Liver (tissue), 10 donors: ENCODE measurements at places on chromosomes 4 and X. TPM values are rescaled to one million over a fixed set of nuclear protein-coding genes. Genes with fewer than 3 reads are reported as not detected.
A peak's percentile ranks its signal among the peaks of the same experiment; 100 is the strongest.

GRCh38 chrX:118807151-118808017, 16.2 kb upstream of the ZCCHC12 start:
- peak; percentile 34 for DNase-seq

- no peak for DNase-seq
Observed at GRCh38 chrX:130114141-130114588, 3.9 kb upstream of the ELF4 start.

GRCh38 chr4:112982680-112983079, 66.8 kb upstream of the ANK2 start:
- DNase-seq, result no peak

GRCh38 chr4:66048861-66049260, 378.6 kb upstream of the EPHA5 start:
- DNase-seq, result no peak

DNA sequence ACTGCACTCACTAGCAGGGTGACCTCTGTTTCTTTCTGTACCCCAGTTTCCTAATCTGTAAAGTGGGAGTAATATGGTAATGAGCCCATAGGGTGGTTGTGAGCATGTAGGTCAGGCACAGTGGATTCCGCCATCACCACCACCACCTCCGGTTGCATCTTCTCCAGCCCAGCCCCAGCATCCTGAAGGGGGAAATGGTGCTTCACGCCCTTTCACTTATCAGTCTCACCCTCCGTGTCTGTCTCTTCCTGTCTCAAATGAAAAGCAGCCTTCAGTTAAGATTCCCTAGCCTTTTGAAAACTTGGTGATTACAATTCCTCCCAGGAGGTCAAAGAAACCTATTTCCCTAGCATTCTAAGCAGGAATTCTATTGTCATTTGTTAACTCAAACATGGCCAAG, 16.9 kb upstream of the XPNPEP2 start:
- no peak for DNase-seq

- DNase-seq, result no peak
Observed at GRCh38 chr4:18850867-18851266, 829.3 kb upstream of the LCORL start.

DNA sequence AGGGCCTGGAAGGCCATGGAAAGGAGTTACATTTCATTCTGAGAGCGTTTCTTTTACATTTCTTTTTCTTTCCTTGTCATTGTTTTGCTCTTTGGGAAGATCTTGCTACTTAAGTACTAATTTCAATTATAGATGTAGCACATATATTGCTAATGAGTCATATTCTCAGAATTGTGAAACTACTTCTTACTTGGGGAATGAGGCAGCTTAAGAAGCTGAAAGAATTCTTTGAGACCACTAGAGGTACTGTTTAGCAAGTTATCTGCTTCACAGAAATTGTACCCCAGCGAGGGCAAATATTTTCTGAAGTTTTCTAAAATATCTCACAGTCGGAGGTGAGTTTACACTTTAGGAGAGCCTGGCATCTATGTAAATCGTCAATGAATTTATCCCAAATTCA, 100.6 kb downstream of the AFF2 start:
- DNase-seq, result no peak

DNA sequence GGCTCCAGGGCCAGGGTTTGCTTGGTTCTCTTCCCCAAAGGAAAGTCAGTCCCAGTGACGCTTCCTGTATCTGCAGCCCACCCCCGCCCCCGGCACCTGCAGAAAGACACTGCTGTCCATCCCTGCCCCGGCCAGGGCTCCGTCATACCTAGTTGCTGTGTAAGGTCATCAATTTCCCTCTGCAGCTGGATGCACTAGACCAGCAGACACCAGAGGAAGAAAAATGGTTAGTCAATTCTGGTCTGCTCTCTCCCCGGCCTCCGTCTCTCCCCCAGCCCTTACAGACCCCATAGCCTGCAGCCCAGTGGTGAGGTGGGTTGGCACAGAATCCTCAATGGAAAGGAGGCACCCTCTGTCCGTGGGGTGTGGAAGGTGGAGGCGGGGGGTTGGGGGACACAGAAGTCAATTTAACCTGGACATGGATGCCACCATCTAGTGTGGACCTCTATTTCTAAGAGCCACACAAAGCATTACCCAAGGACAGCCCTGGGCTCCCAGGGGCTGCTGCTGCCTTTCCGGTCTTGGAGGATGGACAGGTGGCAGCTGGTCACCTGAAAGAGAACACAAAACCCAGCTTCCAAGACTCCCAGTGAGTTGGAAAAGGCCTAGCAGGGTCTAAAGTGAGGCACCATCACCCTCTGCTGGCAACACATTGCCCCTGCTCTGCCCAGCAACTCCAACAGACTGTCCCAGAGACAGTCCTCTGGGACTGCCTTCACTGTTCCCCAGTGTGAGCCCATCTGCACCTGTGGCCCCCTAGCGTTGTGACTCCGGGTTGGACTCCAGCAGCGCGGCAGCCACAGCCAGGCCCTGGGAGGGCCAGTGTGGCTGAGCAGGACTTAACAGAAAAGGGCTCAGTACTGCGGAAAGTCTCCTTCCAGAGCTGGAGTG, 40.2 kb upstream of the NHSL2 start:
- no peak for DNase-seq

GRCh38 chr4:108166441-108167315, 2.1 kb downstream of the LEF1 start:
- no peak for DNase-seq

- DNase-seq, result no peak
Observed at GRCh38 chr4:73251384-73251783, 7.2 kb downstream of the ANKRD17 start.

- no peak for DNase-seq
Observed at GRCh38 chrX:12895866-12896265, 10.6 kb upstream of the TLR8 start.

GRCh38 chr4:176210101-176210500, 14.7 kb upstream of the SPATA4 start:
- no peak for DNase-seq

DNA sequence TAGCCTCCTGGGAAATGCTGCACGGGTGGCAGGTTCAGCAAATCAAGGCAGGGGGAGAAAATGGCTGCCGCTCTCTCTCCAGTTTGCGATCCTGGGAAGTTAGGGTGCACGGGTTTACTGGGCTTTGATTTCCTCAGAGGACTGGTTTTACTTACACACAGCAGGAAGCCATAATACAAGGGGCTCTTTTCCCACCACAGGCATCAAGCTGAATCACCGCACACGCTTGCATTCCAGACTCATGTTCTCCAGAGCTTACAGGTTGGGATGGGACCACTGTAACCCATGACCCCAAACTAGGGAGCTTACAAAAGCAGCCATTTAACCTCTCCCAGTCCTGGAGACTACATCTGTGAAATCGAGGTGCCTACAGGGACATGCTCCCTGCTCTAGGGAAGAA, 159.8 kb downstream of the DHRSX start:
- no peak for DNase-seq

The HSFX4 gene
- not detected for polyA plus RNA-seq
